ENCODE measurements at places on chromosomes 4 and X.
A peak's percentile ranks its signal among the peaks of the same experiment; 100 is the strongest.

- DNase-seq: no peak
These were observed 47.0 kb upstream of the ANXA10 start for GRCh38 chr4:168045354-168045753.

DNA sequence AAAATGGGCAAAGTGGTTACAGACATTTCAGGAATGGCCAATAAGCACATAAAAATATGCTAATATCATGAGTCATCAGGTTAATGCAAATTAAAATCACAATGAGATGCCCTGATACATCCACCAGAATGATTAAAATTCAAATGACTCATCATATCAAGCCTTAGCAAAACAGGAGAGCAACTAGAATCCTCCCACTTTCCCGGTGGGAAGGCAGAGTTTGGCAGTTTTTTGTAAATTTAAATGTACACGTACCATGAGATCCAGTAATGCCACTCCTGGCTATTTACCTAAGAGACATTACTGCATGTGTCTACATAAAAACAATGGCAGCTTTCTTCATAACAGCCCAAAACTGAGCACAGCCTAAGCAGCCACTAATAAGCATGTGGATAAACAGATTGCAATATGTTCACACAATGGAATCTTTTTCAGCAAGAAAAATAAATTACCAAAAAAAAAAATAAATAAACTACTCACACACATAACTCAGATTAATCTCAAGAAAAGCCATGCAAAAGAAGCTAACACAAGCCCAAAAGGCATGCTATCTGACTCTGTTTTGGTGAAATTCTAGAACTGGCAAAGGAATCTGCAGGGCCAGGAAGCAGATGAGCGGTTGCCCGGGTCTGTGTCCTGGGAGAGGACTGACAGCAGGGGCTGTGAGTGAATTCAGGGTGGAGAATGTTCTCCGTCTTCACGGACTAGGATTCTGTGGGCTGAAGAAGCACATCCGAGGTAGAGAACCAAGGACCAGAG, 48.8 kb downstream of the AFAP1 start:
- DNase-seq: no peak

- DNase-seq: no peak
These were observed 270.8 kb downstream of the BCOR start for GRCh38 chrX:39826813-39827543.

DNA sequence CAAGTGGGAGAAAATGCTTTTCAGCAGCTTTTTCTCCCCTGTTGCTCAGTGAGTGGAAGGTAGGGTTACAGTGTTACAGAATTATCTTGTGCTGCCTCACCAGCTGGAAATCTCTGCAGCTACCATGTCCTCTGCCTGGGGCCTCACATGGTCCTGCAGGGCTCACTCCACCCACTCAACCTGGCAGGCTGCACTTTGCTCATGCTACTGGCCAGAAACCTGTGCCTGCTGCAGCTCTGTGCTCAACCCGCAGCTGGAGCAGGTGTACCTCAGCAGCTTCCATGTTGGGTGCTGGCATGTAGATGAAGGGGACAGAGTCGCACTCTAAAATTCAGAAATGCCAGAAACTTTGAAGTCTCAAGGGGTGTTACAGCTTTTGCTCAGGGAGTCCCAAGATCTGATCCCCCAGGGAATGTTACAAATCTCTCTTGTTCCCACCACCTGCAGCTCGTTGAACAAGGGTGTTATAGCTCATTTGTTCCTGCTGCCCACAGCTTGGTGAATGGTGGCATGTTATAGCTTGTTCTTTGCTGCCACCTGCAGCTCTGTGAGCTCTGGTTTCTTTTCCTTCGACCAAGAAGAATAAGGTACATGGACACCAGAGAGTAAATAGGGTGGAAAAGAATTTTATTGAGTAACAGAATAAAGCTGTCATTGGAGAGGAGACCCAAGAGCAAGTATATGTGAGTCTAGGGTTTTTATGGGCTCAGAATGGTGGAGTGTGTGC, 845.8 kb downstream of the TECRL start:
- no peak for DNase-seq

- DNase-seq: no peak
These were observed 7.0 kb downstream of the TNIP3 start for GRCh38 chr4:121156822-121157769.

DNA sequence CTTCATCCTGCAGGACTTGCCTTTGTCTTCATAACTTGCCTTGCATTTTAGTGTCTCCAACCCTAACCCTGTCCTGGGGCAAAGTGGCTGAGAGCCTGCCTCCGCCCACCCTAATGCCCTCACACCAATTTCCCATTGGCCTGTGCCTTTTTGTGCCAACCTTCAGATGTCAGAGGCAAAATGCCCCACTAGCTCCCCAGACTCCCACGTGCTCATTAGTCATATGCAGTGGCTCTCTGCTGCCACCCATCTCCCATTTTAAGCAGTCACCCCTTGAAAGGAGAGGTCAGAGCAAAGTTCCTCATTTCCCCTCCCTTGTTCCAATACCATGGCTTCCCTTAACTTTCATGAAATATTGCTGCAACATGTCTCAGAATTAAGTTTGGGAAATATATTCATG, 74.8 kb upstream of the PASD1 start:
- no peak for DNase-seq

DNA sequence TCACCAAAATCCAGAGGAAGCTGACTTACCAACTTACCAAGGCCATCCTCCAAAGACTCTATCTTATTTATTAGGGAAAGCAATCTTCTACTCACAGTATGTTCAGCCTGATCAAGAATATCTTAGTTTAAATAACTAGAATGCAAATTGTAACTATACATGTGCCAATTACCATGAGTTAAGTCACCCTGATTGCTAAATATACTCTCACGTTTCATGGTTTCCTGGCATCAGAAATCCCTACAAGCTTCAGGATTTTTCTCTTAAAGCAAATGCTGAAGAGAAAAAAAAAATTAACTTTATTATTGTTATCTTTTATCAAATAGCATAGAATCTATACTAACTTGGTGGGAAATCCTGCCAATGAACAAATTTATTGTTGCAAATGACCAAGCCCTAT, 63.0 kb upstream of the MXD4 start:
- DNase-seq: no peak

DNA sequence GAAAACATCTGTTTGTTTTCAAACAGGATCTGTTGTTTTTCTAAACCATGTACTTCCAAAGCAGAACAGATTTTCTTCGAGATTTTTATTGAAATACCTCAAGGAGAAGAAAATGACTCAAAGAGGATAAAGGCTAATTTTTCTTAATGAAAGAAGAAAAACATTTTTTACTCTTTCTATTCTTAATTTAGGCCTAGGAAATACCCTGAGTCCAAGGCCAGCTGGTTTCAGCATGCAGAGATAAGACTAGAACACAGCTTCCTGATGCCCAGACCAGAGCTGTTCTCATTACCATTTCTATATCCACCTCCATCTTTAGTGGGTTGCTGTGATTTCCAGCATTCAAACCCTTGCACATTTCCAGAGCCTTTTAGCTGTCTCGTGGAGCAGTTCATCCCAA, 18.3 kb downstream of the GAB1 start:
- DNase-seq: no peak

GRCh38 chrX:119605464-119606279, 552 bp downstream of the NKRF start:
- DNase-seq: peak; percentile 6

DNA sequence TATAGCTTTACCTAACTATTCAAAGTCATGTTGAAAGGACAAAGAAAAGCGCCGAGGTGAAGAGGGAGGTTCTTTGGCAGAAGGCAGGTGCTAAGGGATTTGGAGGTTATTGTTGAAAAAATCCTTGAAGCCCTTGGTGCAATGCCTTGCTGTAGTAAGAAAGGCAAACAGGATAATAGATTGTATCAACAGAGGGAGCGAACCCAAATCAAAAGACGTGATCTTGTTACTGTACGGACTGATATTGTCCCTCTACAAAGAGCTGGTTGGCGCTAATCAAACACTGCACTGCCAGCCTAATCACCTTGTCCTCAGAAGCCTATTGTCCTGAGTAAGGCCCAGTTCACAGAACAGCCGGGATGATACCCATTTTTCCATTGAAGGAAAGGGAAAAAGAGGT, 182.9 kb downstream of the ZIC3 start:
- no peak for DNase-seq

GRCh38 chr4:186205156-186205555, 13.8 kb downstream of the CYP4V2 start:
- DNase-seq: no peak

GRCh38 chrX:128759745-128760144, 707.5 kb upstream of the ACTRT1 start:
- DNase-seq: no peak

- DNase-seq: no peak
These were observed 61.2 kb upstream of the DAPP1 start for GRCh38 chr4:99755223-99755944.

GRCh38 chrX:7447801-7448499, 300.0 kb upstream of the PUDP start:
- DNase-seq: no peak

GRCh38 chrX:48711929-48712505, 15.5 kb downstream of the SUV39H1 start:
- no peak for DNase-seq

DNA sequence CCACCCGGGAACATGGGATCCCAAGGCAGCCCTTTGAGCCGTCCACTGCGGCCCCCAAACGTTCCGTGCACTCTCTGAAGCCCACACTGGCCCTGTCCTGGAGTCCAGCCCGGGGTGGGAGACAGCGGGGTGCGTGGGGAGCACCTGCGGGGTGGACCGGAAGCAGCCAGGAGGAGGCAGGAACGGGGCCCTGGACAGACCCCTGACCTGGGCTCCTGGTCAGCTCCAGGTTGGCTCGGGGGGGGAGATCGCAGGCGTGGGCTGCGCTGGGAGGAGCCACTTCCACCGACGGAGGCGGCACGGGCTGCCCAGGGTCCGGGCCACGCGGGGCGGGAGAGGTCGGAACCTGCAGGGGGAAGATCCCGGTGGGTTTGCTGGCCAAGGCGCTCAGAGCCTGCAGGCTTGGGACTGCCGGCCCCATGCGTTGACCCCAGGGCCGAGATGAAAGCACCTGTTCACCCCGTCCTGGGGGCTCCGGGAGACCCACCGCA, 5.7 kb upstream of the PLCXD1 start:
- no peak for DNase-seq

GRCh38 chr4:127776620-127777019, 5.5 kb upstream of the HSPA4L start:
- no peak for DNase-seq

- no peak for DNase-seq
These were observed 541 bp upstream of the FIP1L1 start for GRCh38 chr4:53376900-53377299.

- DNase-seq: no peak
These were observed 210.7 kb downstream of the PPP1R2C start for GRCh38 chrX:42567268-42567667.

DNA sequence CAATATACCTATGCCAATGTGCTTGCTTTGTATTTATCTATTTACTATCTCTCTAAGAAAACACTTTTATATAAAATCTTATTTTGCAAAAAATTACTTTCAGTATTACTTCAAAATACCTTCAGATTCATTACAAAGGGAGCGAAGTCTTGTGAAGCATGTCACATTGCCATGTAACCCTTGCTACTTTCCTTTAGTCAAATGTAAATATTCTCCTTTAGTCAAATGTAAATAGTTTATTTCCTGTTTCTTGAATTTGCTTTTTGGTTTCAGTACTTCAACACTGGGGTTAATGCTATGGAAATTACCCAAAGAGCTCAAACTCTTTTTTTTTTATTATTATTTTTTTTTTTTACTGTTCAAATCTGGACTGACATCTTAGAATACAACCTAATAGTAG, 383.3 kb downstream of the GRXCR1 start:
- no peak for DNase-seq

- no peak for DNase-seq
These were observed 112.1 kb downstream of the FAM53A start for GRCh38 chr4:1572010-1572385.

DNA sequence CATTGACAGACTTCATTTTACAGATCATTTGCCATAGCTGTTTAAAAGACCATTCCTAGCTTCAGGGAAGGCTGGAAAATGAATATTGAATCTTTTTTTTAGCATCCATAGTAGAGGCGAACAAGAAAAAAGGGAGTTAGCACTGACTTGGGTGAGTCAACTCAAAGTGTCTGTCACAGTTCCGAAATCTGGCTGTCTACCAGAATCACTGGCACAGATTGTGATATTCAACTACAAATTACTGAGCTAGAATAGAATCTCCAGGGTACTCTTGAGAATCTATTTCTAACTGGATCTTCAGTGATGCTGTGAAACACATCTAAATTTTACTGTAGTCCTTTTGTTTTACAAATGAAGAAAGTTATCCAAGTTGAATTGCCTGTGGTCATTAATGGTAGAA, 31.5 kb downstream of the SEC24B start:
- DNase-seq: no peak

- DNase-seq: no peak
These were observed 71.1 kb downstream of the MAP9 start for GRCh38 chr4:155305619-155306018.

DNA sequence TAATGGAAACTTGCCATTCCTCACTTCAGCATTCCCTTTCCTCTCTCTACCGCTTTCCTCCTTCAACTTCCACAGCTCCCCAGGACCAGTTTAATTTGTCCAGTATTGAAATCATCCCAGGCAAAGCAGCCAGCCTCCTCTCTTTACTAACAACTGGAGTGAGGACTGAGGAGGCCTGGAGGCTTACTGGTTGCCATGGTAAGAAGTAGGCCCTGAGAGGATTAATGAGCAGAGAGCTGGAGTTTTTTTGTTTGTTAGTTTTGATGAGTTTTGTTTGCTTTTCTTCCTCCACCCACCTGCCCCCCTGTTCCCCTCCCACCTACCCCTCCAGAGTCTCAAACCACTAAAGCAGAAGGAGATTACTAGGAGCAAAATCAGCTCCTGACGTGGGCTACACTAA, 29.5 kb upstream of the PLP1 start:
- DNase-seq: no peak

DNA sequence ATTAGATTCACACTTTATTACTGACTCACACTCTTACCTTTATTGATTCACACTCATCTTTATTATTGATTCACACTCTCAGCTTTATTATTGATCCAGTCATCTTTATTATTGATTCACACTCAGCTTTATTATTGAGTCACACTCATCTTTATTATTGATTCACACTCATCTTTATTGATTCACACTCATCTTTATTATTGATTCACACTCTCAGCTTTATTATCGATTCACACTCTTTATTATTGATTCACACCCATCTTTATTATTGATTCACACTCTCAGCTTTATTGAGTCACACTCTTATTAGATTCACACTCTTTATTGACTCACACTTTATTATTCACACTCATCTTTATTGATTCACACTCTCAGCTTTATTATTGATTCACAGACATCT, 31.3 kb downstream of the HTRA3 start:
- no peak for DNase-seq

Data from activated CD4-positive, CD25-positive, alpha-beta regulatory T cell treated with anti-CD3 and anti-CD28 coated beads, Interleukin-2, amount 50 U/mL, for 16 hours (primary cell).